ENCODE measurements at places on chromosomes 3 and 15. TPM values are rescaled to one million over a fixed set of nuclear protein-coding genes. Genes with fewer than 3 reads are reported as not detected.

The NDN gene
- 63.3 TPM for total RNA-seq

The ANKRD63 gene
- not detected for total RNA-seq

The ATP8B4 gene
- total RNA-seq = not detected

The A4GNT gene
- not detected for total RNA-seq

The LRTM1 gene
- not detected for total RNA-seq

The ZNF445 gene
- 5.1 TPM for total RNA-seq

The KBTBD8 gene
- 1.1 TPM for total RNA-seq

The LYSMD2 gene
- 17.1 TPM for total RNA-seq

The PLIN1 gene
- not detected for total RNA-seq

The FBXW12 gene
- total RNA-seq = not detected

The BDH1 gene
- total RNA-seq = 8.8 TPM

Data from glomerular endothelial cell (primary cell).